Stimulated activated CD4-positive, alpha-beta T cell treated with anti-CD3 and anti-CD28 coated beads, Interleukin-1b, Interleukin-23, amount 100 ng/mL, for 1 hour (primary cell): ENCODE measurements at places on chromosomes 5 and 9.
A peak's percentile ranks its signal among the peaks of the same experiment; 100 is the strongest.

GRCh38 chr5:124088289-124089032, 576.5 kb downstream of the CSNK1G3 start:
- no peak for DNase-seq

- DNase-seq, result no peak
Observed at GRCh38 chr5:69491027-69491426, 1.6 kb upstream of the OCLN start.

- DNase-seq, result no peak
Observed at GRCh38 chr5:142122121-142122520, 13.5 kb downstream of the NDFIP1 start.

DNA sequence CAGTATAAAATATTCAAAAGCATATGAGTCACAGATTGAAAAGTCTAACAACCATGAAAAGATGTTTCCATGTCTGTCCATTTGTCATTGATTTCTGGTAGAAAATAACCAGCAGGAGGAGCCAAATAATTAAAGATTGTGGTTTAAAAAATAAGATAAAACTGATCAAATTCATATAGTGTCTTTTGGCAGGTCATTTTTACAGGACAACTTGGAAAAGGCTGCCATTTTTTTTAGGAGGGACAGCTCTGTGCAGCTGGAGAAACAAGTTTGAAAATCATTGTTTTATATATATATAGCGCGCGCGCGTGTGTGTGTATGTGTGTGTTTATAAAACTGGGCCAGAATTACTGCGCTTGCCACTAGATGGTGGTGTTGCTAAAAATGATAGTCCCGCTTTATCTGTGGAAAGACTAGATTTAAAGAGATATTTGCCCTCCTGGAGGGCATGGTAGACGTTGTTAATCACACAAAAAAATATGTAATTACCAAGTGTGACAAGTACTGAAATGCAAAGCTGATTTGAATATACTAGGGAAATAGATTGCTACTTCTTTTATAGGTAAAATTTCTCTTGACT, 1.3 kb upstream of the TRMO start:
- peak; percentile 51 for DNase-seq

GRCh38 chr9:114121227-114122135, 22.4 kb upstream of the KIF12 start:
- DNase-seq, result no peak

GRCh38 chr9:34372467-34373011, 4.2 kb downstream of the MYORG start:
- DNase-seq, result no peak

GRCh38 chr9:126671381-126671831, 57.7 kb downstream of the LMX1B start:
- DNase-seq, result no peak

DNA sequence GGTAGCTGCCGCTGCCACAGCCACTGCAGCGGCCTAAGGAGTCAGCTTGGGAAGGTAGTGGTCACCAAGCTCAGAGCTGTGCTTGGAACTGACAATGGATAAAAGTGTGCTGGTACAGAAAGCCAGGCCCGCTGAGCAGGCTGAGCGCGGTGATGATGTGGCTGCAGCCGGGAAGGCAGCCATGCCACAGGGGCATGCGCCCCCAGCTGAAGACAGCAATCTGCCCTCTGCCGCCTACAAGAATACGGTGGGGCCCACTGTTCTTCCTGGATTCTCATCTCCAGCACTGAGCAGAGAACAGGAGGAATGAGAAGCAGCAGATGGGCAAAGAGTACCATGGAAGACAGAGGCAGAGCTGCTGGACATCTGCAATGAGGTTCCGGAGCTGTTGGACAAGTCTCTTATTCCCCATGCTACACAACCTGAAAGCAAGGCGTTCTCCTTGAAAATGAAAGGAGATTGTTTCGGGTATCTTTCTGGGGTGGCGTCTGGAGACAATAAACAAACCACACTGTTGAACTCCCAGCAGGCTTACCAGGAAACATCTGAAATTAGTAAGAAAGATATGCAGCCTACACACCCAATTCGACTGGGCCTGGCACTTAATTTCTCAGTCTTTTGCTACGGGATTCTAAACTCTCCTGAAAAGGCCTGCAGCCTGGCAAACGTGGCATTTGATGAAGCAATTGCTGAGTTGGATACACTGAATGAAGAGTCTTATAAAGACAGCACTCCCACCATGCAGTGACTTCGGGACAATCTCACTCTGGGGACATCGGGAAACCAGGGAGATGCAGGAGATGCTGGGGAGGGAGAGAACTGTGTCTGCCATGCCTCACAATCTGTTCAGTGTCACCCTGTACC, 22.8 kb upstream of the ANKRD18A start:
- DNase-seq, result no peak

DNA sequence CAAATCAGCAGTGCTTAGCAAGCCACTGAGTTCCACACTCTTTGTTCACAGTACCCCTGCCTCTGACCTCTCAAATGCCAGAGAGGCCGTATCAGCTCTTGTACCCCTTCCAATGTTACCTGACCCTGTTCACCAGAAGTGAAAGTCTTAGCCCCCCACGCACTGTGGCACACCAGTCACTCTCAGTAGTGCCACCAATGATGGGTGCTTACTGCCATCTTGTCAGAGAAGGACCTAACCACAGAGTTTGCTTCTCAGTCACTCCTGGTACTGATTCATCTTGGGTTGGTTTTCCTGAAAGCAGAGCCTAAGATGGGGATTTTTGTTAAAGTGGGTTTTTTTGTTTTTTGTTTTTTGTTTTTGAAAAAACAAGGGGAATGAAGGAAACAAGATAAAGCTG, 28.8 kb upstream of the PANK3 start:
- DNase-seq, result no peak

DNA sequence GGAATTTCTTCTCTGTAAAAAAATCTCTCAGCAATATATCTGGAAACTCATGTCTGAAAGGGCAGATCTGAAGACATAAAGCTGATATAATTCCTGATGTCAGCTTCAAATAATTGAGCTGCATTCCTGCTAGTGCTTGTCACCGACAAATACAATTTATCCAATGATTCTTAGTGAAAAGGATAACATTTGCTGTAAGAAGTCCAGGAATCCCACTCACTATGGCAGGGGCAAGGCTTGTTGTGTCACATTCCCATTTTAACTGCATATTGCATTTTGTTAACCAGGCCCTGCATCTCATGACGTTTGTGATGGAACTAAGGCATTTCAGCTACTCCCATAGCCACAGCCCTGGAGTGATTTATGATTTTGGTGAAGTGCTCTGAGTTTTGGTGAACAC, 160.1 kb upstream of the DAB2 start:
- DNase-seq, result no peak

DNA sequence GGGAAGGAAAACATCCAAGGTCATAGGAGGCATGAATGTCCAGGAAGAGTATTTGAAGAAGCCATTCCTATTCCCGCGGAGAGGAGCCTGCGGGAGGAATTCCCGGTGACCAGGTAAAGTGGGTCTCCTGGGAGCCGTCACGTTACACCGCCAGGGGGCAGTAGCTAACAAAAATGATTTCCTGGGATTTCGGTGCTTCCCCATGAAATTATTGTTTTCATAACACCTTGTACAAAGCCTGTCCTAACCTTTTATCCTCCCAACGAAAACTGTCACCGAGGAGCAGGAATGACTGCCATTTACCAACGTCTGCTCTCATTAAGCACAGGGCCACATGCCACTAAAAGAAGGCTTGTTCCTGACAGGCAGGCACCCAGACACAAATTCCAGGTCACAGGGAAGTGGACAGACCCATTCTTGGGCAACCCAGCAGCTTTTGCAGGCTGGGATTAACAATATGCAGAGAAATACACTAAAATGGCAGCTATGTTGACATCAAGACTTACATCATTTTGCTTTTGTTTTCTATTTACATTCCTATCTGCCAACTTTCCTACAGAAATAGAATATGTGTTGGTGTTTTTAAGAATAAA, 41.2 kb upstream of the CTSL start:
- no peak for DNase-seq
